Uterus (tissue), 4 donors: ENCODE measurements at places on chromosomes 2 and 18. TPM values are rescaled to one million over a fixed set of nuclear protein-coding genes. Genes with fewer than 3 reads are reported as not detected.

DNA sequence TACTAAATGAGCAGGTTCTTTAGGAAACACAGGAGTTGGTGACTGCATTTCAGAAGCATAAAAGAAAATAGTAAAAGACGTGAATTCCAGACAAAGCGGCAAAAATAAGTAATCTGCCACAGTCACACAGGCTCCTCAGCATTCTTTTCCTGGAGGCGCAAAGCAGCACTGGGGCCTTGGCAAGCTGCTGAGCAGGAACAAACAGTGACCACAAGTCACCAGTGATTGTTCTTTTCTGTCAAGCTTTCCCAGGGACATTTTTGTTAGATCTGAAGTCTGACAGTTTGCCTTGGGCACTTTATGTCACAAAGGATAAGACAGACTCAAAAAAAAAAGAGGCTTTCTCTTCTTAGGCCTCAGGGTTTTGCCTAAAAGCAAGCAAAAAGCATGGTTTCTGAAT lies 216.2 kb downstream of the CDH20 start:
- peaks cover 10% of the 10 kb centered on the region for H3K4me1 ChIP-seq
- no peak overlapping the region for H3K4me3 ChIP-seq
- DNase-seq: no peak
- no peak overlapping the region for H3K27ac ChIP-seq
- no peaks in the 10 kb centered on the region for H3K27me3 ChIP-seq
- no peaks in the 10 kb centered on the region for H3K36me3 ChIP-seq

DNA sequence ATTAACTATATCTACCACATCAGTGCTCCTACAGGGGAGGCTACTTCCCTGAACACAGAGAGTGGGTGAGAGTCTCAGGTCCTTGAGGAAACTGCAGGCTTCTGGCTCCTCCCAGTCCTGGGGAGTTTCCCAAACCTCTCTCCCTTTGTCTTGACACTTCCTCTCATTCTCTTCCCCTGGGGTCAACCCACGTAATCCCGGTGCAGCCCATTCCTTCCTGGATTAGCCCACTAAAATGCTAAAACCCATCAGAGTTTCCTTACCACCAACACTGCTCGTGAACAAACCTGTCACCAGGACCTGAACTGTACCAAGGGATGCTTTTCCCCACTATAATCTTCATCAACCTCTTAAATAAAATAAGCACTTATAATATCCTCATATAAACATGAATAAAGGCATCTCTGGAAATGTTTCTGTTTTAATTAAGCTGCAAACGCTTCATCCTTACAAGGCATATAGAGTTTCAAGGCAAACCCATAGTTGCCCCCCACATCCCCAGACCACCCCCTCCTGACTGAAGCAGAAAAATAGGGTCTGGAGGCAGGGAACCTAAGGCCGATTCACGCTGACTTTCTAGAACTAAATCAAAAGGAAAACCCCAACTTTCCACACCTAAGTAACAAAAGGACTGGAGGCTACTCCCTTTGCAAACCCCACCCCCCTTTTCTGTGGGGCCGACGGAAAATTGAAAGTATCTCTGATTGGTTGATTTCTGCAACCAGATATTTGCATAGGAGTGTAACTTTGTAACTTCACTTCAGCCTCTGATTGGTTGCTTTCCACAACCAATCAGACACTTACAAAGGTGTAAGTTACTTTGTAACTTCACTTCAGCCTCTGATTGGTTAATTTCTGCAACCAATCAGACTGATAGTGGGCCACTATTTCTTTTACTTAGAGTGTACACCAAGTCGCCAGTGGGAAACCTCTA lies 19.0 kb downstream of the TMSB10 start:
- H3K4me1 ChIP-seq: no peaks in the 10 kb centered on the region
- peak overlapping the region; percentile 63 for H3K27ac ChIP-seq
- no peaks in the 10 kb centered on the region for H3K36me3 ChIP-seq
- DNase-seq: peak; percentile 61
- no peak overlapping the region for H3K4me3 ChIP-seq

DNA sequence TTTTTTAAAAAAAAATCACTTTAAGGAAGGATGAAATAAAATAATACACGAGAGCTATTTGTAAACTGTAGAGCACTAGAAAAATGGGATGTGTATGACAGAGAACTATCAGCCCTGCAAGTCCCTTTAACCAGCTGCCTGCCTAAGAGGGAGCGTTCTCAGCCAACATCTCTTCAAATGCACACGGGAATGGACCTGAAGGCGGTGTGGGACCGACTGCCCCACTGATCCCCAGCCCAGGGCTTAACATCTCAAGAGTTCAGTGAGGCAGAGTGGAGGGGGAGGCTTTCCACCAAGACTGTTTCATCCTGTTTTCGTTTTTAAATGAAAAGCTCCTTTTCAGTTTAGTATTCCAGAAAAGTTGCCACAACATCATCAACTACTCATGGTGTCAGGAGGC lies 2.2 kb downstream of the INPP4A start:
- DNase-seq: no peak
- H3K4me1 ChIP-seq: peaks cover 4% of the 10 kb centered on the region
- H3K27me3 ChIP-seq: no peaks in the 10 kb centered on the region
- no peaks in the 10 kb centered on the region for H3K36me3 ChIP-seq
- no peak overlapping the region for H3K4me3 ChIP-seq

Gene TLX2
- total RNA-seq: not detected

Gene ATP6V1B1
- total RNA-seq: not detected

Gene VSNL1
- total RNA-seq: 0.61 TPM

DNA sequence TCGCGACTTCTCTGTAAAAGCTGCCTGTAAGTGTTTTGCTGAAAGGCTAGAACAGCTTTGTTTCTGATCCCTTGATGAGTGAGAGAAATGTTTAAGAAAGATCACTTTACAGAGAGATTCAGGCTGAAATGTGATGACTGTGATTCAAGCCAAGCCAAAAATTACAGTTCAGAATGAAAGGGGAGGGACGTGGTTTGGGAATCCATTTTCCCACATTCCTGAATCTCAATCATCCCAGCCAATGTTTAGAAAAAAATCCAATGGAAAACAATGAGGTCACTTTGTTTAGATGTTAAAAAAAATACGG lies 416.7 kb downstream of the ARHGAP15 start:
- no peaks in the 10 kb centered on the region for H3K36me3 ChIP-seq
- no peaks in the 10 kb centered on the region for H3K27me3 ChIP-seq
- peak overlapping the region; percentile 20 for H3K27ac ChIP-seq
- no peaks in the 10 kb centered on the region for H3K4me1 ChIP-seq

GRCh38 chr18:79610461-79611039 lies 69.1 kb upstream of the CTDP1 start:
- no peaks in the 10 kb centered on the region for H3K36me3 ChIP-seq
- no peaks in the 10 kb centered on the region for H3K4me1 ChIP-seq
- H3K27me3 ChIP-seq: no peaks in the 10 kb centered on the region
- H3K4me3 ChIP-seq: no peak overlapping the region
- no peak overlapping the region for H3K27ac ChIP-seq

DNA sequence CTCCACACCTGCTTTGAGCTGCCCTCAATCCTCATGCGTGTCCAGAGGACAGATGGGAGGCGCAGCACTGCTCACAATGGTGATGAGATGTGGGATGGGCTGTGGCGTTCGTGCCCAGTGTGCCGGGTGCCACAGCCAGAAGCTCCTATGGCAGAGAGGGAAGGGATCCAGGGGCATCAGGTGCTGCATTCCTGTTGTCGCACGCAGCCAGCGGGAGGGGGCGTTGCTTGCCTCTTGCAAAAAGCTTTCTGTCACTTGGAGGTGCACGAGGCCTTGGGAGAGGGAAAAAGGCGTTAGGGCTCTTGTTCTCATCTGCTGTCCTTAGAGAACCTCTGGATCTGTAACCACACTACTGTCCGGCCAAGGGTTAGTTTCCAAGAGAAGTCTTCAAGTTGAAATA lies 29.2 kb upstream of the ALLC start:
- no peaks in the 10 kb centered on the region for H3K36me3 ChIP-seq
- H3K27me3 ChIP-seq: no peaks in the 10 kb centered on the region
- DNase-seq: no peak
- H3K4me1 ChIP-seq: no peaks in the 10 kb centered on the region
- no peak overlapping the region for H3K27ac ChIP-seq

- no peak for DNase-seq
- H3K27me3 ChIP-seq: no peaks in the 10 kb centered on the region
- no peak overlapping the region for H3K27ac ChIP-seq
- H3K4me1 ChIP-seq: no peaks in the 10 kb centered on the region
- no peak overlapping the region for H3K4me3 ChIP-seq
- no peaks in the 10 kb centered on the region for H3K36me3 ChIP-seq
These were observed 308.2 kb downstream of the DCC start for GRCh38 chr18:52648201-52648600.

Gene SH3RF3
- total RNA-seq: not detected

- H3K4me1 ChIP-seq: no peaks in the 10 kb centered on the region
- no peak for DNase-seq
- no peak overlapping the region for H3K27ac ChIP-seq
- H3K4me3 ChIP-seq: no peak overlapping the region
These were observed 9.0 kb upstream of the NTSR2 start for GRCh38 chr2:11679016-11679415.
